SK-N-SH treated with all-trans-retinoic acid at 6 μM for 48 hours (cell line): ENCODE measurements at places on chromosomes 6 and 20.
A peak's percentile ranks its signal among the peaks of the same experiment; 100 is the strongest.

GRCh38 chr6:51934098-51934497 lies 153.3 kb downstream of the PKHD1 start:
- ATAC-seq, result peak; percentile 65

DNA sequence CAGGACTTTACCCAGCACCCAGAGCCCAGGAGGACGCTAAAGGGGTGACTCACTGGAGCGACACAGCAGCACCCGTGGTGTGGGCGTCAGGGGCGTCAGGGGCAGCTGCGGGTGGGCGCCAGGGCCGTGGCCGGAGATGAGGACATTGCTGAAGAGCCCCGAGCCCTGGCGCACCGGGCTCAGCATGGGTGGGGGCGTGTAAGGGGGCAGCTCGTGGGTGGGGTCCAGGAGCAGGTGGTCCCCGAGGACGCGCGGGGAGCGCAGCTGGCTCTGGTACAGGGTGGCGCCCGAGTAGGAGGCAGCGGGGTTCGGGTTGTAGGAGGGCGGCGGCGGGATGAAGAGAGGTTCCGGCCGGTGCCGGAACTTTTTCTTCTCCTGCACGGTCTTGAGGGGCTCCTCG lies 41.6 kb upstream of the MRPS10 start:
- no peak for ATAC-seq

DNA sequence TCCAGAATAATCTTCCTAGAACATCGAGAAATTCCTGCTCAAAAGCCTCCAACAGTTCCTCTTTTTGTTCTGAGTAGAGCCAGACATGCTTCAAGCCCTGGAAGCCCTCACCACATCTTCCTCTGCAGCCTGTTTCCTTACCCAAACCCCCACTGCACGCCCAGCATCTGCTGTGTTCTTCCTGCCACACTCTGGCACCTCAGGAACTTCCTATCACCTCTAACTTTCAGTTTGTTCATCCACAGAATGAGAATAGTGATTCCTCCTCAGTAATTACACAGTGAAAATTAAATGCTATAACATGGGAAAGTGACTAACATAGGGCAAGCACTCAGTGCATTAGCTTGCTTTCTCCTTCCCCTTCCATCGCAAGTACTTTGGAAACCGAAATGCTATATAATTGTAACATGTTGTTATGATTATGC lies 26.3 kb downstream of the C6orf89 start:
- ATAC-seq, result peak; percentile 15

- ATAC-seq, result peak; percentile 66
Observed at GRCh38 chr6:107488875-107489635, 862 bp upstream of the SOBP start.

GRCh38 chr20:10978713-10979112 lies 304.9 kb upstream of the JAG1 start:
- no peak for ATAC-seq

GRCh38 chr6:80566361-80566760 lies 459.9 kb downstream of the BCKDHB start:
- no peak for ATAC-seq

- ATAC-seq, result no peak
Observed at GRCh38 chr6:124917769-124918168, 44.5 kb upstream of the RNF217 start.

- no peak for ATAC-seq
Observed at GRCh38 chr6:20213271-20213798, 1.1 kb upstream of the MBOAT1 start.
